Posterior vena cava (tissue), 2 donors: ENCODE measurements at places on chromosomes 5 and 9. TPM values are rescaled to one million over a fixed set of nuclear protein-coding genes. Genes with fewer than 3 reads are reported as not detected.

WDR38 gene
- not detected for total RNA-seq

ANXA1 gene
- 331 TPM for total RNA-seq

THBS4 gene
- 80.2 TPM for total RNA-seq

PCDHB10 gene
- total RNA-seq, result 3.8 TPM

F2RL2 gene
- total RNA-seq, result 0.28 TPM

LHX3 gene
- total RNA-seq, result not detected
